Stimulated activated CD8-positive, alpha-beta memory T cell treated with anti-CD3 and anti-CD28 coated beads, Interleukin-7, amount 100 ng/mL, for 1 hour (primary cell): ENCODE measurements at places on chromosomes 12 and 14.

DNA sequence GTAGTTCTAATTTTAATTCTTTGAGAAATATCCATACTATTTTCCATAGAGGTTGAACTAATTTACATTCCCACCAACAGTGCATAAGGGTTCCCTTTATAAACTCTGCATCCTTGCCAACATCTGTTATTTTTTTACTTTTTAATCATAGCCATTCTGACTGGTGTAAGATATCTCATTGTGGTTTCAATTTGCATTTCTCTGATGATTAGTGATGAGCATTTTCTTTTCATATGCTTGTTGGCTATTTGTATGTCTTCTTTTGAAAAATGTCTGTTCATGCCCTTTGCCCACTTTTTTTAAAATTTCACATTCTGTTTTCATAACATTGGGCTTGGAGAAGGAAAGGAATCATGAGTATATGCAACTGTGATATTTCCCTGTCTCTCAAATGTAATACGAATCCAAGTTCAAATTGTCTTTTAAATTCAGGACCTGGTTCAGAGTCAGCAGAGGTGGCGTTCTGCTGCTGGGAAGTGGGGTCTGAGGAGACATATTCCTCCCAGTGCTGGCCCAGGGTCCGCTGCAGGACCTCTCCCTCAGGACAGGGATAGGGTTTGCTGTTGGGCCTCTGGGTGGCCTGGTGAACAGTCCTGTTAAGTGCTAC lies 81.2 kb upstream of the ETV6 start:
- no peak for DNase-seq

- no peak for DNase-seq
Measured at GRCh38 chr12:116483959-116484750, 75.0 kb upstream of the MAP1LC3B2 start.

- no peak for DNase-seq
Measured at GRCh38 chr12:119671070-119671469, 3.1 kb downstream of the PRKAB1 start.

DNA sequence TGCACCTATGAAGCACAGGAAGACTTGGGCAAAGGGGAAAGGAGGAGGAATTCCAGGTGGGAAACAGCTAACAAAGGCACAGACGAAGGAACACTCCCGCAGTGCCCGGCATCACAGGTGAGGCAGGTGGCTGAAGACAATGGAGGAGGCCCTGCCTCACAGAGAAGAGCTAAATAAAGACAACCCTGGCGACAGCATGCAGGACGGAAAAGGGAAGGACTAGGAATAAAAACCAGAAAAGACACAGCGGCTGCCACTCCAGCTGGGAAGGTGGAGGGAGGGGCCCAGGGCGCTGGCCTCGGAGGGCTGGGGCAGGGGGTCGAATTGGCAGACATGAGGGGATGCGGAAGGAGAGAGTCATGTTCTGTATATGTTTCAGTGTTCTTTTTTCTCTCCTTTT lies 43.0 kb upstream of the ANO2 start:
- no peak for DNase-seq

GRCh38 chr12:85130646-85131045 lies 94.5 kb downstream of the LRRIQ1 start:
- no peak for DNase-seq

GRCh38 chr12:11667171-11667570 lies 17.7 kb downstream of the ETV6 start:
- DNase-seq: no peak
